ENCODE measurements at places on chromosomes 3 and 15.

DNA sequence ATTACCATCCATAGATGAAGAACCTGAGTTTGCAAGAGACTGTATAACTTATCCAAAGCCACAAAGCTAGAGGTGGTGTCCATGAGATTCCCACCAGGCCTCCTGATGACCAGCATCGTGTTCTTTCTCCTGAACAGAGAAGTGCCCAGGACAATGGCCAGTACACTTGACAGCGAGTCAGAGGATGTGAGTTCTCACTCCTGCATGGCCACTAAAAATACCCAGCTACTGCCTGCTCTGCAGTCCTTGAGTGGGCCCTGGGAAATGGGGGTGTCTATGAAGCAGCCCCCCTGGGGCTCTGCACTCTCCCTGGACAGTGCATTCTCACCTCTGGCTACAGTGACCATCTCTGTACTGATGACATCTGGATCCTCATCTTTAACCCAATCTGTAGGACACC is 201.2 kb downstream of the RPLP1 start:
- no peak for DNase-seq

- no peak for DNase-seq
Observed at GRCh38 chr3:178562143-178562946, 26.1 kb downstream of the KCNMB2 start.

GRCh38 chr3:126049289-126050049 is 34.5 kb downstream of the SLC41A3 start:
- no peak for DNase-seq

DNA sequence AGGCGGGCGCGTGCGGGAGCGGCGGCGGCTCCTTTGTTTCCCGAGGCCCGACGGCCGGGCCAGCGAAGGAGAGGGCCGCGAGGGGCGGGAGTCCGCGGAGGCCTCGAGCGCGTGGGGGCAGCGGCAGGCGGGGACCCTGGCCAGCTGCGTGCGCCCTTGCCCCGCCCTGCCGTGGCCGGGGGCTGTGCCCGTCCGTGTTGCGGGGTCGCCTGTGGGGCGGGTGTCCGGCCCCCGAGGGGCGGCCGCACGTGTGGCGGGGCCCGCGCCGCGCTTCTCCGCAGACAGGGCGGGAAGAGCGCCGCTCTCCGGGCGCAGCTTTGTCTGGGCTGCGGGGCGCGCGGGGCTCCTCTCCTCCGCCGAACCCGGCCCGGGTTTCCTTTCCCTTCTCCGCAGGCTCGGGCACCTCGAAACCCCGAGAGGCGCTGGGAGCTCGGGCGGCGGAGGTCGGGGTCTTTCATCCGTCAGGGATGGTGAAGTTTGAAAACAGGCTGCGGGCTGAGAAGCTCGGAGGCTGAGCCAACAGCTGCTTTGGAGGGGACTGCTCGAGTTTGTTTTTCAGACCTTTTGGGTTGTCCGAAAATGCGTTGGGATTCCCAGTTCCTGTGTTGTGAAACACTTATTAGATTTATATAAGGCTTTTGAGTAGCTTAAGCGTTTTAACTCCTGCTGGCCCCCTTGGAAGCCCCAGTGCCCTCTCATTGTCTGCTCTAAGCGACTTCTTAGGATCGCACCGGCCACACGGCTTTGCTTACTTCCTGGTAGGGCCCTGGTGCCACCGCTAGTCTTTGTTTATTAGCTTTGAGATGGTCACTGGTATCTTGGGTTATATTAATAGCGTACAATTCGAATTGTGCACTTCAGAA is 817 bp downstream of the USP3 start:
- no peak for DNase-seq

GRCh38 chr3:20904671-20905070 is 718.7 kb upstream of the SGO1 start:
- no peak for DNase-seq

GRCh38 chr3:14570864-14571263 is 30.7 kb upstream of the GRIP2 start:
- no peak for DNase-seq

- no peak for DNase-seq
Observed at GRCh38 chr3:40186508-40186907, 123.0 kb upstream of the EIF1B start.

- DNase-seq = no peak
Observed at GRCh38 chr3:16290827-16291196, 25.8 kb downstream of the OXNAD1 start.

GRCh38 chr3:77326586-77326985 is 286.7 kb downstream of the ROBO2 start:
- no peak for DNase-seq
